ENCODE measurements at places on chromosomes 2 and 18. TPM values are rescaled to one million over a fixed set of nuclear protein-coding genes. Genes with fewer than 3 reads are reported as not detected.
A peak's percentile ranks its signal among the peaks of the same experiment; 100 is the strongest.

DNA sequence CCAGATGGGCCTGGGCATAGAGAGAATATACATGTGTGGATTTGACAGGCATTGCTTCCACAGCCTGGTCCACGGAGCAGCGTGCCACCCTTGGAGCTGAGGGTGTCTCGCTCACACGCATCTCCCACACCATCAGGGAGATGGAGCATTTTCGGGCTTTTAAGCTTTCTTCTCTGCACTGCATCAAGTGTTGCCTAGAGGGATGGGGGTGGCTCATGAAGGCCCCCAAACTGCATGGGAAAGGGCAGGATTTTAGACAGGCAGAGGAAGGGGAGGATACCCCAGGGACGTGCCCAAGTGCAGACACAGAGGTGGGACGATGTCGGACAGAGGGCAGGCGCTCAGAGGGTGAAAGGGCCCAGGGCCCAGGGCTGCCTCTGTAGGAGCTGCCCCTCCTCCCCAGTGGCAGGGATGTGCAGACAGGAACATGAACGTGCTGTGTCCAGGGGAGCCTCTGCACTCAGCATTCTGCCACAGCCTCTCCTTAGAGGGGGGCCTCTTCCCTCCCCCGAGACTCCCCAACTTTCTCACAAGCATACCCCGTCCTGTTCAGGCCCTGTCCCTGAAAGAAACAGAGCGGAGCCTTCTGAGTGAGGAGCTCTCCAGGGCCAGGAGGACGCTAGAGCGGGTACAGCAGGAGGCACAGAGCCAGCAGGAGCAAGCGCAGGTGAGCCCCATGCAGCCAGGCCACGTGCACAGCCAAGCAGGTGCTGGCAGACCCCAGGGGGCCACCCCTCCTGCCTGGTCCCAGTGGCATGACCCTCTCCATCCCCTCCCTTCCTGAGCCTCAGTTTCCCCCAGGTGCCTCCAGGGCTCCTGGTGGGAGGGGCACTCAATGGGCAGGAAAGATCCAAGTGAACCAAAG, 42.9 kb upstream of the SNED1 start:
- no peak for DNase-seq

HOXD13 gene
- total RNA-seq = not detected

DNA sequence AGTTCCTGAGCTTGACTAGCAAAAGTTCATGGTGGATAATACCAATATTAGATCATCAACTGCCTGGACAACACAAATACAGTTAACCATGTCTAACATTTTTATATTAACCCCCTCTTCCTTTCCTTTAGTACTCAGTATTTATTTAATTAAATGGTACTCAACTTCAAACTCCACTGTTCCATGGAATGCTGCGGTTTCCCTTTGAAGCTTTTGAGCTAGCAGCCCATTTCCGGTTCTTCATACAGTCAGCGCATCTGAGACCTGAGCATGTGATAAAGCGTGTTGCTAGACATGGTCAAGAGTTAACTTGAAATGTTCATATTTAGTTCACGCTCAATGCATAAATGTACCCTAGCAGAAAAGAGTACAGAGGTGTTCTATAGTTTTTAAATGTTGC, 278.4 kb downstream of the ALPK2 start:
- no peak for DNase-seq

- no peak for DNase-seq
Observed at GRCh38 chr2:240149943-240150784, 9.7 kb upstream of the OTOS start.

GRCh38 chr18:38369772-38370690, 804.4 kb upstream of the CELF4 start:
- DNase-seq = peak; percentile 16

DNA sequence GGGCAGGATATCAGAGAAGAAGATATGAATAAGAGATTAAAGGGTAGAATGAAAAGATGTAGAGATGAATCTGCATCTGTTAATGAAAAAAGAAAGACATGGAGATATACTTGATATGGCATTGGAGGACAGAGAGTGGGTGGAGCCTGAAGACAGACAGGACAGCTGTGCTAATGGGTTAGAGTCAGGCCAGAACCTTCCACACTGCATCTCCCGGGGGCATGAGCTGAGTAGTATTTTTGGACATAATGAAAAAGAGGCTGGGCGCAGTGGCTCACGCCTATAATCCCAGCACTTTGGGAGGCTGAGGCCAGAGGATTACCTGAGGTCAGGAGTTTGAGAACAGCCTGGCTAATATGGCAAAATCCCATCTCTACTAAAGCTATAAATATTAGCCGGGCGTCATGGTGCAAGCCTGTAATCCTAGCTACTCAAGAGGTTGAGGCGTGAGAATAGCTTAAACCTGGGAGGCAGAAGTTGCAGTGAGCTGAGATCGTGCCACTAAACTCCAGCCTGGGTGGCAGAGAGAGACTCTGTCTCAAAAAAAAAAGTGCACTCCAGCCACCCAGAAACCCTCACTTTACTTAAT, 11.4 kb downstream of the FLACC1 start:
- DNase-seq = no peak

DNA sequence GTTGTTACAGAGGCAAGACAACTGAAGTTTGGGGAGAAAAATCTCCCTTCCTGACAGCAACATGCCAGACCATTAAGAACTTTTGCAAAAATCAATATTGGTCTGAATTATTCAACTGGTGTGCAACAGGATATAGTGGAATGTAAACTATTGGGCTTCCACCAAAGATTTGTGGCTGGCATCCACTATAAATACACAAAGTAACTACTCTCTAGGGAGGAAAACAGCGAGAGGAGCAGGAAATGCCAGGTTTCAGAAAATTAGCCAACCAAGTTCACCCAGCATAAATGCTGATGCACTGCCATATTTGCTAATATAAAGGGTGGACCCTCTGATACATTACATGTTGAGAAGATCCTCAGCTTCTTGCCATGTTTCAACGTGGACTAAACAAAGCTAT, 267.6 kb upstream of the LYPD1 start:
- DNase-seq = no peak

DNA sequence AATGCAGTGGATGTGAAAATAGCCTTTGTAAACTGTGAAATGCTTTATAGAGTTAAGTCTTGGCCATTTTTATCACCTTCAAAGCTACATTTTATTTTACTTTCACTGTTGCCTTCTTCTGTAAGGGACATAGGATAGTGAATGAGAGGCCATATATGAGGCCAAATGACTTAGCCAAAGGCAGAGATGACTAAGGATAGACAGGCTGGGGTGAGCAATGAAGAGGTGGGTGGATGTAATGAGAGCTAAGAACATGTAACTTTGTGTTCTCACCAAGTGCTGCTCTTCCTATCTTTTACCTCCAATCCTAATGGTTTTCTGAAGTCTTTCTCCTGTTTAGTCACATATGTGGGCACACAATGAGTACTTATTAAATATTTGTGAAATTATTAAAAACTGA, 101.9 kb downstream of the MBD5 start:
- DNase-seq = peak; percentile 61

GRCh38 chr18:36811955-36812354, 16.8 kb downstream of the TPGS2 start:
- DNase-seq = no peak

DNA sequence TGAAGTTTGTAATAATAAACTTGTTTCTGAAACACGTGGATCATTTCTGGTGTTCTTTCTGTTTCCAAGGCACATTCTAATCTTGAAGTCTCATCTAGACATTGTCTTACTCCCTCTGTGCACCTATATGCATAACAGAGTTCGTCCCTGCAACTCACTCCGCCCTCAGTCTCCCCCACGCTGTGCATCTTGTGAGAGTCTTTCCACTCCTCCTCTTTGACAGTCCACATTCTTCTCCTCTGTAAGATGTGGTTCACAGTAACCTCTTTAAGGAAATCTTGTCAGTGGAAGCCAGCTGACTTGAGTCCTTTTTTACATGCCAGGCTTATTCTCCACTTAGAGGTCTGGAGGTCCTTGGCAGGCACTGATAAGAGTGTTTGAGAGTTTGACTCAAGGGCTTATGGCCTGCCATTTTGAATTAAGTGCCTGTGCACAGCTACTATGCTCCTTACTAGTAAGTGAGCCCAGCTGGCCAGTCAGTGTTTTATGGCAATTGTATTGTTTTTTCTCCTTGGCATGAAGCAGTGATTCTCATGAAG, 108.9 kb upstream of the IL1R2 start:
- DNase-seq = no peak

DNA sequence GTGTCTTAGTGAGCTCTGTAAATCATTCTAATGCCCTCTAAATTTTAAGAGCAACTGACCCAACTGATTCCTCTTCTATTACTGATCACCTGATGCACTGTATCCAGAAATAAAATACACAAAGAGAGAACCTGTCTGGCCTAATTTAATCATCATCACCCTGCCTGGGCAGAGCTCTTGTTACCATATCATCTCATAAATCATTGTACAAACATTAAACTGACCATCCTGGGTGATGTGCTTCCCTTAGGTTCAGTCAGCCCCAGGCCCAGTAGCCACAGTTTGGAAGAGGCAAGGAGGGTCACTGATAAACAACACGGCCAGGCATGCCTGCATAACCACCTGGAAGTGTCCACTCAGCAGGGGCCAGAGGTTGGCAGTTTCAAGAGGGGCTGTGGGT, 22.7 kb upstream of the ACMSD start:
- no peak for DNase-seq

DNA sequence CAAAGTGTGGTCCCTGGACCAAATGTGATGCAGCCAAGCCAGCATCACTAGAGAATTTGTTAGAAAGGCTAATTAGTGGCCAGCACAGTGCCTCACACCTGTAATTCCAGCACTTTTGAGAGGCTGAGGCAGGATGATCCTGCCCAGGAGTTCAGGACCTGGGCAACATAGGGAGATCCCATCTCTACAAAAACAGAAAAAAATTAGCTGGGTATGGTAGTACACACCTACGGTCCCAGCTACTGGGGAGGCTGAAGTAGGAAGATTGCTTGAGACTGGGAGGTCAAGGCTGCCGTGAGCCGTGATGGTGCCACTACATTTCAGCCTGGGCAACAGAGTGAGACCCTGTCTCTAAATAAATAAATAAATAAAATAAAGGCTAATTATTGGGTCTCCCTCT, 69.9 kb upstream of the FZD5 start:
- no peak for DNase-seq

LBH gene
- 1.5 TPM for total RNA-seq

SLC19A3 gene
- 0.21 TPM for total RNA-seq

GRCh38 chr2:178846458-178846802, 39.2 kb upstream of the TTN start:
- no peak for DNase-seq

DNA sequence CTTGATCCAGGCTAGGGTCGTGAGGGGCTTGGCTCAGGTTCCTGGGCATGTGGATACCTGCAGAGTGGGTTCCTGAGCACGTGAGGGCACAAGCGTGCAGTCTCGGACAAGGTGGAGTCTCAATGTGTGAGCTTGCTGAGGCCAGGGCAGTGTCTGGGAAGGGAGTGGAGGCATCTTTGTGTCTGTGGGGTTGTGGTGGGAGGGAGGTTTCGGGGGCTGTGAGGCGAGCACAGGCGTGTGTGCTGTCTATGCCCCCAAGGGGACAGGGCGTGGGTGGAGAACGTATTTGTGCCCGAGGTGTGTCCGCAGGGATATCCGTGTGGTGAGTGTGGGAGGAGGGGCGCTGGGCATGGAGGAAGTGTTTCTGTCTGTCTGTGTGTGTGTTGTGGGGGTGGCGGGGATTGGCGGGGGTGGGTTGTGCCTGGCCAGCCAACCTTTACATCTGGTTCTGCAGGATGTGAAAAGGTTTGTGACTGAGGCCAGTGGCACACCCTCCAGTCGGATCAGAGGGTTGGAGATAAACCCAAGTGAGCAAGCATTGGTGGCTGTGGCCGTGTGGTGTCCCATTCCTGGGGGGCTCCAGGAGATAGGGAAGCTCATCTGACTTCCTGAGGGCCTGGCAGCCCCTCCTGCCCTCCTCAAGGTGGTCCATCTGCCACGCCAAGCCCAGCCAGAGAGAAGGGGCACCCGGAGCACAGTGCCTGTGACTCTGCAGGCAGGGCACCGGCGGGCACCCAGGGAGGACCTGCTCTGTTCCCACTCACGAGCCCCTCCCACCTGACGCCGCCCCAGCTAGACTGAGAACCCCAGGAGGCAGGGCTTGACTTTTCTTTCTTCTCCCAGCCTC, 57.1 kb downstream of the ZFP36L2 start:
- DNase-seq = no peak

CFAP65 gene
- total RNA-seq = not detected

MARS2 gene
- total RNA-seq = 9.9 TPM

DNA sequence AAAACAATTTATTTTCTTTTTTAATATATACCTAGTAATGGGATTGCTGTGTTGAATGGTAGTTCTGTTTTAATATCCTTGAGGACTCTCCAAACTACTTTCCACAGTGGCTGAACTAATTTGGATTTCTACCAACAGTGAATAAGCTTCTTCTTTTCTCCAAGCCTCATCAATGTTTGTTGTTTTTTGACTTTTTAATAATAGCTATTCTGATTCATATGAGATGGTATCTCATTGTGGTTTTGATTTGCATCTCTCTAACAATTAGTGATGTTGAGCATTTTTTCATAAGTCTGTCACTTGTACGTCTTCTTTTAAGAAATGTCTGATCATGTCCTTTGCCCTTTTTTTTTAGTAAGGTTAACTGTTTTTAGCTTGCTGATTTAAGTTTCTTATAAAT, 863.3 kb downstream of the CNTNAP5 start:
- DNase-seq = no peak

DNA sequence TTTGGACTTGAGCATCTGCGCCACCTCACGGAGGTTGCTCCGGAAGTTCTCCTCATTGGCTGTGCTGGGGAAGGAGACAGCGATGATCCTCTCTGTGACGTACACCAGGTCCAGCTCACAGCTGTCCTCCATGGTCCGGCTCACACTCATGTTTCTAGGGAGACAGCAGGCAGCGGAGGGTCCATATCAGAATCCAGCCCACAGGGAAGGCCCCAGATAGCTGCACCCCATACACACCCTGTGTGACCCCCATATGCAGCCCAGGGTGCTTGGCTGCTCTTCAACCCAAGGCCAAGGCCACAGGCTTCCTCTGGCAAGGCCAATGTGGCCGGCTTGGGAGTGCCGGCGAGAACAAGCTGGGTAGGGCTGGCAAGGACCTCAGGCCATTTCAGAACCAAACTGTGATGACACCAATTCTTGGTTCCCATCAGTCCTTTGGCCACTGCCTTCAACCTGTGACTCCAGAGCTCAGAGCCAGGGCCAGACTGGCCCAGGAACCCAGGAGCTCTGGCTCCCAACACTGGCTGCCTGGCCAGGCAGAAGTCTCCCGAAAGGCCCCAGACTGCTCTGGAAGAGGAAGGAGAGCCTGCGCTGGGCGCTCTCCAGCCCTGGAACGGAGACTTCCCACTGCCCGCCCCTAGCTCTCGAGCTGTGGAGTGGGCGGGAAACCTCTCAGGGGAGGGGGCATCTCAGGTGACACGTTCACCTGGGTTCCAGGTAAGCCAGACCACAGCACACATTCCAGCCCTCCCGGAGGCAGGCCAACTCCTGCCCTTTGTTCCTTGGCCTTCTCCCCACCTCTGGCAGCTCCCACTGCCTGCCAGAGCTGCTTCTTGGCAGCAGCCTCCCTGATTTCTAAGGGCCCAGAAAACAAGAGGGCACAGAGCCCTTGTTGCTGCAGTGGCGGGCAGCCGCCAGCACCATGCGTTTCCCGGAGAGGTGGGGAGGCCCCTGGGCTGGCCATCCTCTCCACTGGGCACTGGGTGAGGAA, 104.7 kb downstream of the TNS1 start:
- no peak for DNase-seq

- peak; percentile 76 for DNase-seq
Observed at GRCh38 chr2:231672617-231673347, 35.5 kb upstream of the PTMA start.

All from foreskin keratinocyte (primary cell).